HFFc6 (cell line): ENCODE measurements at places on chromosomes 12 and 14. TPM values are rescaled to one million over a fixed set of nuclear protein-coding genes. Genes with fewer than 3 reads are reported as not detected.

GRCh38 chr14:68145036-68145435 lies 325.5 kb downstream of the RAD51B start:
- DNase-seq, result no peak

- no peak for DNase-seq
These were observed 12.8 kb upstream of the BEGAIN start for GRCh38 chr14:100599981-100600380.

DNA sequence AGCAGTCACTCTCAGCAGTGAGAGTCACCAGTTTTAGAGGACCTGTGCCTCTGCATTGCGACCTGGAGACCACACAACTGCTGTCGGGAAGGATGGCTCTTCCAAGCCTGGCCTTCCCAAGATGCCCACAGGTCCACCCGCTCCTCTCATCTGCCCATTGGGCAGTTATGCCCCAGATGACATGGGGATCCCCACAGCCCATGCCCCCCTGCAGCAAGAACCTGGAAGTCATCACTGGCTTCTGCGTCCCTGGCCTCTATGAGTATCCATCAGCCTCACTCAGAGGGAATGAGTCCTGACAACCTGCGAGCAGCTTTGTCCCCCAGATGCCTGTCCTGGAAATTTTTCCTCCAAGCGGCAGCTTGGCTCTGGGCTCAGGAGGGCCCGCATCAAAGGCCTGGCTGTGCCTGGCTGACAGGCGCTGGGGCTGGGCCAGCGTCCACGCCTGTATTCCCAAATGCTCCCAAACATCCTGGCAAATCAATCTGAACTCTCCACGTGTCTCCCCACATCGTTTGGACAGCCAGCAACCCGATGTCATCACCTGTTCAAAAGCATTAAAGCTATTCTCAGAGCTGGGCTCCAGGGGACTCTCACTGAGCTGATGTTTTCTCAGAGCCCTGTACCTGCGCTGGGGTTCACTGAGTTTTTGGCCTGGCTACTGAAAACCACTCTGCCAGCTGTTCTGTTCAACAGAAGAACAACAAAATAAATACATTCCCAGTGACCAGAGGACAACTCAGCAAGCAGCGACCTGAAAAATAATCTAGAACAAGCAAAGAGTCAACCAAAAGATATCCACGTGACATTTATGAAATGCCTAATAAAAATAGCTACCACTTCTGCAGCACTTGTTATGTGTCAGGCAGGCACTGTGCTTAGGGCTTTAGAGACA lies 57.8 kb downstream of the CLMN start:
- DNase-seq, result no peak

DNA sequence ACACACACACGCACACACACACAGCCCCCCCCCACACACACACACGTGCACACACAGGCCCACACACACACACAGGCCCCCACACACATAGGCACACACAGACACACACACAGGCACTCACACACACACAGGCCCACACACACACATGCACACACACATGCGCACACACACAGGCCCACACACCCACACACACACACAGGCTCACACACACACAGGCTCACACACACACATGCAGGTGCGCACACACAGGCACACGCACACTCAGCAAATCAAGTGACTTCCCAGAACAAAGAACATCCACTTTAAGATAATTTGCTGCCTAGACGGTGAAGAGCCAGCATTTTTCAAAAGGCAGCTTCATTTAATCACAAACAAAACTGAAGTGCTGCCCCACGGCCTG lies 78.5 kb upstream of the FBRSL1 start:
- no peak for DNase-seq

GRCh38 chr14:79098324-79098723 lies 928.2 kb downstream of the NRXN3 start:
- no peak for DNase-seq

- no peak for DNase-seq
These were observed 362 bp upstream of the TSFM start for GRCh38 chr12:57782243-57782607.

KRT3 gene
- total RNA-seq, result not detected in 3 replicates

MYF6 gene
- total RNA-seq, result not detected in 3 replicates

LALBA gene
- not detected in 3 replicates for total RNA-seq

DNA sequence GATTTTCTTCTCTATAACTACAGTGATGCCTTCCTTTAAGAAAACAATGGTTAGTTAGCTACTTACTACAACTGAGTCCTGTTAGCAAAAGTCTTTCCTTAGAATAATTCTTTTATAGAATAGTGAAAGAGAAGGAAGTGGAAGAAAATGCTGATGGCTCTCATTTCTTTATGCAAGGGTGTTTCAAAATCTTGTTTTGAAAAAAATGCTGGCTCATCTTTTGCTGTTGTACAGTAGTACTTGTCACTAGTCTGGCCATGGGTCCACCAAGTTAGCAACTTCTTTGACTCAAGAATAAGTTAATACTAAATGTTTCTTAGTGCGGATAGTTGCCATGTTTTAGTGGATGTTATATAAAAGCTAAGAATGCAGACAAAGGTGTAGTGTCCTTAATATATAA lies 225.4 kb downstream of the PTPRO start:
- no peak for DNase-seq

FAIM2 gene
- total RNA-seq, result 0.56 to 1.1 TPM (median 0.57 TPM) in 3 replicates

ZNF10 gene
- total RNA-seq, result 4.2 to 5.3 TPM (median 4.6 TPM) in 3 replicates

- peak; percentile 80 for DNase-seq
These were observed 56.5 kb downstream of the HCAR2 start for GRCh38 chr12:122646517-122647217.

- no peak for DNase-seq
These were observed 59.6 kb downstream of the PRKCH start for GRCh38 chr14:61380984-61381383.

- DNase-seq, result no peak
These were observed 204.3 kb downstream of the ASCL1 start for GRCh38 chr12:103161582-103162362.

RPGRIP1 gene
- total RNA-seq, result not detected in 3 replicates

GRCh38 chr12:115375186-115375991 lies 691.4 kb upstream of the TBX3 start:
- peak; percentile 49 for DNase-seq

- DNase-seq, result no peak
These were observed 581 bp downstream of the LRRC10 start for GRCh38 chr12:69610126-69610525.

GRCh38 chr12:96445691-96446583 lies 43.4 kb upstream of the CFAP54 start:
- DNase-seq, result peak; percentile 95

DNA sequence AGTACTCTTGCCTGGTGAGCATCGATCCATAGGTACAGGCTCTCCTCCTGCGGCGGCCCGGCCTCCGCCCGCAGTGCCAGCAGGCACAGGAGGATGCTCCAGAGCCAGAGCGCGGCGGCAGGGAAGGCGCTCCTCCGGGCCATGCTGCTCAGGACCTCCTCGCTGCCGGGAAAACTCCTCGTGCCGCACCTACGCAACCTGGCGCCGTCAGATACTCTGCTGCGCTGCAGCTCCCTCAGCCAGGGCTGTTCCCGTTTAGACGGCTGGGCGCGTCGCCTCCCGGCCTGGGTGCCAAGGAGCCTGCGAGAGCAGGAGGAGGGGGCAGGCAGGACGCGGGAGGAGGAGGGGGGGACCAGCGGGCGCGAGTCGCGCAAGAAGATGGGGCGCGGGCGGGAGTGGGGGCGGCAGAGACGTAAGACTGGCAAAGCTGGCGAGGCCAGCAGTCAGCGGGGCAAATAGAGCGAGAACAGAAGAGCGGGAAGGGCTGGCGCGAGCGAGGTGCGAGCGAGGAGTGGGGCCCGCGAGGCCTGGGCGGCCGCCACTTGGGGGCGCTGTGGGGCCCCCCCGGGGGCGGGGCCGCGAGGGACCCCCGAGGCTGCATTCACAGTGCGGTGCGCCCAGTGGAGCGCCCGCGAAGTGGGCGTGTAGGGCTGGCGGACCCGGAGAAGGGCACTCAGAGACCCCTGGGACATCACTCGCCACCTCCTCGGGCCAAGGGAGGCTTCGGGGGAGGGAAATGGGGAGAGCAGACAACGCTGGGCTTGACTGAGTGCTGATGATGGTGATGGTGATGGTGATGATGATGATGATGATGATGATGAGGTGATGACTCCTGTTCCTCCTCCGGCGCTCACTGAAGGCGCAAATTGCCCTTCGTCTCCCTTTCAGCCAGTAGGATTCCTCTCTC lies at the start of gene WIF1:
TSS of gene WIF1 (minus strand) at position 257 of the 907 bp plus-strand sequence. CDS start at position 143, 114 bp downstream.
- no peak for DNase-seq

MBIP gene
- total RNA-seq, result 18.9 to 23.3 TPM (median 19.4 TPM) in 3 replicates

TMEM19 gene
- 21.8 to 32.9 TPM (median 27.6 TPM) in 3 replicates for total RNA-seq

SP7 gene
- total RNA-seq, result not detected in 3 replicates

GRCh38 chr14:59055439-59056045 lies 132.9 kb upstream of the DAAM1 start:
- DNase-seq, result peak; percentile 63

- no peak for DNase-seq
These were observed 12.1 kb downstream of the ADCK1 start for GRCh38 chr14:77812028-77812427.

DNA sequence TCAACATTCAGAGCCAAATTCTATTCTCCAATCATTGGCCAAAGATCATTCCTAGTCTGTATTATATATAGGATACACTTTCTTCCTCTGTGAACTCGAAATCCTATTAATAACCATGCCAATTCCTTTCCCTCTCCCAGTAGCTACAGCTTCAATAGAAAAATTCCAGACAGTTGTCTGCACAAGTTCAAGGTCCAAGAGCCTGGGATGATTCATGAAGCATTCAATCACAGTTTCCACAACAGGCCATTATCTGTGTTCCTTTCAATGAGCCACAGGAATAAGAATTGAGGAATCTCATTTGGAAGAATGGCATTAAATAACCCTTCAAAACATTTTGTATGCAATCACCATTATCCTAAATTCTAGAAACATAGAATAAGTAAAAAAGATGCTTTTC lies 437.4 kb downstream of the RMST start:
- DNase-seq, result no peak

DNA sequence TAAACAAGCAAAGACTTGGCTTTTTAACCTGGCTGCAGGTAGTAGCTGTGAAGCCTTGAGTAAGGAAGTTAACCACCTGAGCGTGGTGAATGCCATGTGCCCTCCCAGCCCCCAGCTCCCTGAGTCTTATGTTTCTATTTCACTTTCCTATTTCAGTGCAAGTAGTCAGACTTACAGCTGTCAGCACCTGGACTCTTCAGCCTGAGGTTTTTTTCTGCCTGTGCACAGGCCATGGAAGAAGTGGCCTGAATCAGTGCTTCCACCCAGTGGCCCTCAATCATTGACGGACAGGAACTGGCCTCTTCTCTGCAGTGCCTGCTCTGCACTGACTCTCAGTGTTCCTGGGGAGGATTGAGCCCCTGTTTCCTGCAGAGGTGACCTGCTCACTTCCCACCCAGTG lies 796.4 kb downstream of the MED13L start:
- DNase-seq, result no peak

DNA sequence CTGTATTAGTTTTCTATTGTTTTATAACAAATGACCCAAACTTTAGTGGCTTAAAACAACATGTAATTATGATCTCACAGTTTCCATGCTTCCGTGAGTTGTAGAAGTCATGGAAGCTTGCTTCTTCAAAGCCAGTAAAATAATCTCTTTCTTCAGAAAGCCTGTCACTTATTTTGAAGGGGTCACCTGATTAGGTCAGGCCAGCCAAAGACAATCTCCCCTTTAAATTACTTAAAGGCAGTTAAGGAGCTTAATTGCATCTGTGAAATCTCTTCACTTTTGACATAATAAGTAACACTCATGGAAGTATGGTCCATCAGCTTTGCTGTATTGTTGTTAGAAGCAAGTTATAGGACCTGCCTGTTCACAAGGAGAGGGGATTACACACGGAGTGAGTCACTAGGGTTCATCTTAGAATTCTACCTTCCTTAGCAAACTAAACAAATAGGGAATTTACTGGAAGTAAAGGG lies 89.8 kb downstream of the FAR2 start:
- DNase-seq, result no peak

SSTR1 gene
- total RNA-seq, result 114 to 207 TPM (median 186 TPM) in 3 replicates

- no peak for DNase-seq
These were observed 100.2 kb downstream of the GALC start for GRCh38 chr14:87892763-87893162.

DNA sequence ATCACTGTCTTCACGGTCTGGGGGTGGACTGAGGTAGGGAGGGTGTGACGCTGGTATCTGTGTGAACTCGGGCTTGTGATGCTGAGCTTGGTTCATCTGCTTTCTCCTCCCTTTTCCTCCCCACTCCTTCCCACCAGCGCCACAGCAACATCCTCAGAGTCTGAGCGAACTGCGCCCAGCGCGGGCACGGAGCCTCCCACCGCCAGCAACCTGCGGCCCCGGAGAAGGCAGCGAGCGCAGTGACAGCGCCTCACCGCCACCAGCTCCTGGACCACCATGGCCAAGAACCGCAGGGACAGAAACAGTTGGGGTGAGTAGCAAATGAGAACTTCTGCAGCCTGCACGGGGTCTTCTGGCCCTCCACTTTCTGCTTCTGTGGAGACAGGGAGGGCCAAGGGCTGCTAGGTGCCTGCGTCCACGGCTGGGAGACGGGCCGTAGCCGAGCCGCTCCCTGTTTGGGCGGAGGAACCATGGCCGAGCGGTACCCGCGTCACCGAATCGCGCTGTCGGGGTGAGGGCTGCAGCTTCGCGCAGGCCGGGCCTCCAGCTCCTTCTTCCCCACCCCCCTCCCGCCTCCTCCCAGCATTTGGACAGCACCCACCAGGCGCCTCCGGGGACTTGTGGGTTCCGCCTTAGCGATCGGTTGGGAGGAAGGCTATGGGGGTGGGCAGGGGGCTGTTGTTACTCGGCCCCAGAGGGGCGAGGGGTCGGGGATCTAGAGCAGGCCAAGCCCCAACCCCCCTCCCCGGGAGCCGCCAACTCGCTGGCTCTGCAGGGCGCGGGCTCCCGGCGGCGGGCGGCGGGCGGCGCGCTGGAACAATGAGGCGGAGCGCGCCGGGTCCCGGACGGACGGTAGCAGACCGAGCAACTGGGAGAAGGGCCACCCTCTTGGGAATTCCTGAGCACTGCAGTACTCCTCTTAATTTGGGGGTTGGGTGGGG lies at the start of gene ATL1:
TSS of gene ATL1 (plus strand) at position 156 of the 941 bp plus-strand sequence. CDS start at position 277, 121 bp downstream.
- DNase-seq, result peak; percentile 28

- DNase-seq, result no peak
These were observed 122.8 kb downstream of the C12orf75 start for GRCh38 chr12:105453316-105453715.

GRCh38 chr14:49733836-49734235 lies 34.1 kb upstream of the KLHDC2 start:
- DNase-seq, result no peak

C12orf50 gene
- total RNA-seq, result not detected in 3 replicates

DNA sequence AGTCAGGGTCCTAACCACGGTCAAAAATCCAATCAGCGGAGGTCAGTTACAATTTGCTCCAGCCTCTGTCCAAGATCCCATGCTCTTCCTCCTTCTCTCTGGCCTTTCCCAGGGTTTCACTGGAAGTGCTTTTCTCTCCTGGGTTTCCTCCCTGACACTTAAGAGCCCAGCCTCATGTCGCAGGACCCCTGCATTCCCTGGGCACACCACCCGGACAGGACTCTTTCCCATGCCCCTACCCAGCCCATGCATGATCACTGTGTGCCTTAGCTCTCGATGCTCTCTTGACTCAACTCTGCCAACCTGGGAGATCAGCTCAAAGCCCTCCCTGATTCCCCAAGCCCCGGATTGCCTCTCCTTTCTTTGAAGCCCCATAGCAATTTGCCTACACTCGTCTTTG lies 15.5 kb upstream of the TAC3 start:
- no peak for DNase-seq

- DNase-seq, result no peak
These were observed 56.5 kb upstream of the ETV6 start for GRCh38 chr12:11593013-11593412.

- peak; percentile 32 for DNase-seq
These were observed 200.2 kb upstream of the RBM19 start for GRCh38 chr12:114166362-114166761.
